ENCODE measurements at places on chromosomes 16 and 17.

DNA sequence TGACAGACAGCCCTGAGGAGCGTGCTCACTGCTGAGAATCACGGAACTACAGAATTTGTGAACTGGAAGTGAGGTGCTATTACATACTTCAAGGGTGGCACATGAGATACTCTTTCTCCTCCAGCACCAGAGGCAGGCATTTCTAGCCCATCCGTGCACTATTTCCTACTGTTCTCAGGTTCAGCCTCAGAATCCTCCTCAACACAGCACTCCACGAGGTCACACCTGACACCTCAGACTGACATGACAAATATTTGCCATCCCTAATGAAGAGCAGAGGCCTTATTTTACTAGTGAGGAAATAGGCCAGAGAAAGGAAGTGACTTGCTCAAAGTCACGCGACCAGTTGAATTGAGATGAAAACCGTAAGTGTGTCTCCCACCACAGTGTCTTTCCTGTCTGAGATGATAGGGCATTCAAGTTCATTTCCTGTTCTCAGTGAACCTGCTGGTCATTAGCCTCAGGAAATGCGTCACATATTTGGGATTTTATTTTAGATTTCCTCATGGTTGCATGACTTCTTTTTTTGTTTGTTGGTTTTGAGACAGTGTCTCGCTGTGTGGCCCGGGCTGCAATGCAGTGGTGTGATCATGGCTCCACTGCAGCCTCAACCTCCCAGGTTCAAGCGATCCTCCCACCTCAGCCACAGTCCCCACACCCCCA lies 23.6 kb downstream of the SEZ6 start:
- DNase-seq = no peak

GRCh38 chr16:1458336-1458976 lies 14.1 kb upstream of the CCDC154 start:
- DNase-seq = no peak

DNA sequence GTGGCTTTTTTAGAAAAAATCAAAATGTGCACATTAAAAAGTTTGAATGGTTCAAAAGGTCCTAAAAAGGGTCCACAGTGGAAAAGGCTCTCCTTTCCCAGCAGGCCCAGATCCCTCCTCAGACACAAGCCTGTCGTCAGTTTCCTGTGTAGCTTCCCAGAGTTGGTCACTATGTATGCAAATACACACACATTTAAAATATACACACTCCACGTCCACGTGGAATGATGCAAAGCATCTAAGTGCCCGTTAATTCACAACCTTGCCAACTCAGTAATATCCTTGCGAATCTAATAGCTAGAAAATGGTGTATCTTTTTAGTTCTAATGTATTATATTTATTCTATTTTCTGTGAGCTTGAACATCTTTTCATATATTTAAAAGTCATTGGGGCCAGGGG lies 17.7 kb downstream of the NLRC5 start:
- DNase-seq = no peak

GRCh38 chr17:82070611-82071010 lies 5.0 kb upstream of the DUS1L start:
- DNase-seq = no peak

DNA sequence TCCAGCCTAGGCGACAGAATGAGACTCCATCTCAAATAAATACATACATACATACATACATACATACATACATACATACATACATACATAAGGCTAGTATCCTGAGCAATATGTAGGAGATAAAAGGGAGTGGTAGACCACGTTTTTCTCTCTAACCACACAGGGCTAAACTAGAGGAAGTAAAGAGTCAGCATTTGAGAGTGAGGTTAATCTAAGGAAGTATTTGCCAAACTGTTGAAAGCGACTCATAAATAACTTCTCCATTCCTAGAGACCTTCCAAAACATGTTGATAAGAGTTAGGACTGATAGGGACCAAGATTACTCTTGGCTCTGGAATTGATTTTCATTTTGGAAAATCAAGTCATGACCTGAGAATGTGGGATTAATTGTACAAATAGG lies 68.9 kb downstream of the NEUROD2 start:
- no peak for DNase-seq

DNA sequence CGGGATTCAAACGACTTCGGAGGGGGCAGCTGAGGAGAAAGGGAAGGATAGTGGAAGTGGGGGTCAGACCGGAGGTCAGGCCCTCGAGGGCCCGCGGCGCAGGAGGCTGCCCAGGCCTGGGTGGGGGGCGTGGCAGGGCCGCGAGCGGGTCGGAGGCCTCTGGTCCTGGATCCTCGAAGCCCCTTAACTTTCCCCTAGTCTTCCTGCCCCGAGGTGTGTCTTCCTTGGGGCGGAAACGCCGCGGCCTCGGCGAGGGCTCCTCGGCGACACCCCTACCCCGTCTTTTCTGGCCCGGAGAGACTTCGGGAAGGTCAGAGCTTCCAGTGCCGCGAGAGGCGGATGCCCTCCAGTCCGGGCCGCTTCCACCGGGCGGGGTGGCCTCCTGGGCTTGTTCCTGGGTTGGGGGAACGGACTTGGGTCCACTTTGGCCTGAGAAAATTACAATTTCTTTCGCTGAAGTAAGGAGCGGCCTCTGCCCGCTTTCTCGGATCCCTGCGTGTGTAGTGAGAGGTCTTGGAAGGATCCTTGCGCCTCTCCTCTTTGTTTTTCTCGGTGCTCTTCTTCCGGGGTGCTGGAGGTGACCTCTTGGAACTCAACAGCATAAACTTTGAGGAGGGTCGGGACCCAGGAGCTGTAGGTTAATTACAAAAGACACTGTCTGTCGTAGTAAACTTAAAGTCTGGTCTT lies 491 bp downstream of the IST1 start:
- DNase-seq = peak; percentile 78

DNA sequence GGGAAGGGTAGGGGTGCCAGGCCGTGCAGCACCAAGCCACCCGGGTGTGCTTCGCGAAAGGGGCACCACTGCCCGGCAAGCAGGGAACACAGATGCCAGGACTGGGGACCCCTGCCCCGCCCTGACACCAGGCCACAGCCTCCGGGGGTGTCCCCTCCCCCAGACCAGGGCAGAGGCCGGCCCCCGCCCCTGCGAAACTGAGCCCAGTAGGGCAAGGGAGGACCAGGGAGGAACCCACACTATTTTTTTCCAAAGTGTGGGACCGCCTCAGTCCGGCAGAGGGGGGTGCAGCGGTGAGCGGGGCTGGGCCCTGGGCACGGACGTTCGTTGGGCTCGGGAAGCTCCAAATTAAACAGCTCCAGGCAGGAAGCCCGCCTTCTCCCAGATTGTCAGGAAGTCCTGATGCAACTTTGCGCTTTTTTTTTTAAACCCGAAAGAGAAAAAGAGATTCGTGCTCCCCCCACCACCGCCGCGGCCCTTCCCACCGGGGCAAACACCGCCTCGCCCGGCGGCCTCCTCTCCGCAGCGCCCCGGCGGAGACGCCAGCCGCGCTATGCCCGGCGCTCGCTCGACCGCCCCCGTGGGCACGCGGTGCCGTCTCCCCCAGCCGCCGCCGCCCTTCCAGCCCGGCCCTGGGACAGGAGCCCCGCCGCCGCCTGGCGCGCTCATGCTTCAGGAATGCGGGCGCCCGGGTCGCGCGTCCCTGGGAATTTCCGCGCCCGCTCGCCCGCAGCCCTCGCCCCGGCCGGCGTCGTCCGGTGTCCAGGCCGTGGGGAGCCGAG lies 755 bp downstream of the PIEZO1 start:
- peak; percentile 73 for DNase-seq

GRCh38 chr16:89759746-89760340 lies 38.5 kb downstream of the ZNF276 start:
- DNase-seq = peak; percentile 47

DNA sequence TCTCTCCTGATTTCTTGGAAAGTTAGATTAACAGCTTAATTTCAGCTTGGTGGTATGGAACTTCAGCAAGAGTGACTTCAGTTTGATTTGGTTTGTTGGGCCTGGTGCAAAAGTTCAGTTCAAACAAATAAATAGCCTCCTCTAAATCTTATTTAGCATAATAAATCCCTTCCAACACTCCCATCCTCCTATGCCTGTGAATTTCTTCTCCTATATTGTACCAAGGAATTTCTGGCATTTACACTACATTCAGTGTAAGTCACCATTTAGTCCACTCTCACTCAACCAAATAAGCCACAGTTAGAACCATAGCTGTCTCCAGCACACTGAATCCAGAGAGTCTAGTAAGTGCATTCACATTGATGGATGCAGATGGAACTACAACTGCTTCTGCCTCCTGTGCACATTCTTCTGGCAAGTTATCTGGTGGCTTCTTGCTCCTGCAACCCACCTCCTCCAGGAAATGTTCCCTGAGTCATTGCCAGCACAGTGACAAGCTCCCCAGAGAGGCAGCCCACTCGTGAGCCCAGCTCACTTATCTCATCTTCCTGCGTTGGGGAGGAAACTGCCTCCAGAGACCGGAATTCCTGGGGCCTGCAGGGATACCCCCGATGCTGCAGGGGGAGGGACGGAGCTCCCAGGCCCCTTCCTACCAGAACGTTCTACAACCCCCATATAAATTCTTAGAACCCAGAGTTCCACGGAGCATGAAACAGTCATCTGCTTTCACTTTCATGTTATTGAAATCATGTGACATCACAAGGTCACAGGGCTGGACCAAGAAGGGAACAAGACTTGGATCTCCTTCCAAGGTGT lies 318.3 kb downstream of the PHKB start:
- DNase-seq = peak; percentile 32

GRCh38 chr17:42918902-42919521 lies 18.4 kb downstream of the G6PC1 start:
- DNase-seq = no peak

DNA sequence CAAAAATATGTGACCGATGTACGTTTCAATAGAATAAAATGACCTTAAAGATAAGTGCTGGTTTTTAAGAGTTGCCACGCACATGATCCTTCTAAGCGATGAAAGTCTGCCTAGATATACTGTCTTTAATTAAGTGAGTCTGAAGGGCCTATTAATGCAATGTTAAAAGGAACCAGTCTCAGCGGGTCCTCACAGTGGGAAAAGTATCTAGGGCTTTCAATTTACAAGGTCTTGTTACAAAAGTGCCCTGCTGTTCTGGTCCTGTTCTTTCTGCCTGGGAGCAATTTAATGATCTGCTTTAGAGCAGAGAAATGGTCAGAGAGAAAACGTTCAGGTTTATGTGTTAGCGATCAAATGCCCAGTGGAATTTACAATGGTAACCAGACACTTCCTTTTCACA lies 864.0 kb downstream of the KCNJ2 start:
- no peak for DNase-seq

GRCh38 chr17:3482852-3483251 lies 7.1 kb downstream of the ASPA start:
- no peak for DNase-seq

GRCh38 chr17:67413388-67413787 lies 36.3 kb downstream of the PITPNC1 start:
- DNase-seq = no peak

GRCh38 chr17:74687886-74688285 lies 24.8 kb downstream of the CD300LF start:
- no peak for DNase-seq

DNA sequence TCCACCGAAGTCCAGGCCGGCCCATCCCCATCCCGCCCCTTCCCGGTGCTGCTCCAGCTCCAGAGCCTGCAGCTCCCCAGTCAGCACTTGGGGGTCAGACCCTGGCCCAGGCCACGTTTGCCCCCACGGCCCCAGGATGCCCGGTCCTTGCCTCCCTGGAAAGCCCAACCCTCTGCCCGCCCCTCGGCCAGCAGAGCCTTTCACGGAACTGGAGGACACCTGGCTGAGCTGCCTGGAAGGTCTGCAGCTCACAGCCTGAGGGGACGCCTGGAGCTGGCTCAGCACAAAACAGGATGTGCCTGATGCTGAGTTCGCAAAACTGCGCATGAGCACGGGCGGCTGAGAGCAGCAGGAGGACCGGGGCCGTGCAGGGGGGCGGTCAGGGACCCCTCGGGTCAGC lies 29.7 kb upstream of the SSTR5 start:
- no peak for DNase-seq

DNA sequence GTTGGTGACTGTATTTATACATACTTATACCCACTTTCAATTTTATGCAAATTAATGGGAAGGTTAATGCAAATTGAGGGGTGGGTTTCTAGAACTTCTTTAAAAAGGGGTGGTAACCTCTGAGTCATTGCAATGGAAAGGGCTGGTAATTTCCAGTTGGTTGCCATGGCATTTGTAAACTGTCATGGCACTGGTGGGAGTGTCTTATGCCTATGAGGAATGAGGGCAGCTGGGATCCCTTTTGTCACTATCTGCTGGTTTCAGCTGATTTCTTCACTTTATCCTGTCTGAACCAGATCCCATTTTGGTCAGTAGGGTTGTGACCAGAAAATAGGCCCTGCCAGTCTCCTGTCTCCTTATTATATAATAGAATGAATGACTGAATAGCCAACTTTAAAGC lies 1006.7 kb upstream of the GOT2 start:
- no peak for DNase-seq

- DNase-seq = peak; percentile 42
These were observed 1.6 kb downstream of the PPY start for GRCh38 chr17:43940630-43941029.

DNA sequence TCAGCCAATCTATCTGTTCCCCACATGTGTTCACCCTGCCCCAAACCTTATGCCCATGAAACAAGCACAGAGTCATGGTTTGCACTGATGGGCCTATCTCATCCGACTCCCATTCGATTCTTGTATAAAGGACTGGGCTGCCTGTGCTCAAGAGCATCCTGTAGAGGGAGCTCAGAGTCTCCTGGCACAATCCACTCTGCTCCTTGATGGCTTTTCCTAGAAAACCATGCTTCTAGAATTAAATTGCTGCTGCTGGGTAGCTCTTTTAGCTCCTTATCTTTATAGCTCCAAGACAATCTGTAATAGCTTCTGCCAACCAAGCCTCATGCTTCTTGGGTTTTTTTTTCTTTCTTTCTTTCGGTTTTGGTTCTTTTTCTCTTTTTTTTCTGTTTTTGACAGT lies 9.7 kb downstream of the ZNF19 start:
- peak; percentile 81 for DNase-seq

DNA sequence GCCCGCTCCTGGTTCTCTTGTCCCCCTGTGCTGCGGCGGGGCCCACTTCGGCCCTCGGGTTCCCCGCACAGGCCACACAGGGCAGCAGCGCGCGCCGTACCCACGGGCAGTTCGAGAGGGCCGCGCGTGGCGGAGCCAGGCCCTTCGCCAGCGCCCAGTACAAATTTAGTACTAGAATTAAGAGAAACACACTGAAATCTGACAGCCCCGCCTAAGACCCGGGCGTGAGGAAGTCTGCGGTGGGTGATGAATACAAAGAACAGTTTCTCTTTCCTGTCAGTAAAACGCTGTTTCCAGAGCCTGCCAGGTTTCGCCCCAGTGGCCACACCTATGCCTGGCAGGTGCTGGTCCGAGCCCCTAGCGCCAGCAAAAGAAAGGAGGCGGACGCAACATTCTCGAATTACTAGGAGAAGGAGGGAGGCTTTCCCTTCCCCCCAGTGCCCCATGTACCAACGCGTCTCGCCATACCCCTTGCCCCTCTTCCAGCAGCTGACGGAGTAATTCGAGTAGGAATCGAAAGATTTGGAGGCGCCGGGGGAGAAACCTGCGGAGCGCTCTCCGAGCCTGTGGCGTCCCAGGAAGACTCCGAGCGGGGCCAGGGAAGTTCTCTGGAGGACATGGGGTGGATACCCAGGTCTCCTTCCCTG lies 591 bp upstream of the SLFN5 start:
- DNase-seq = peak; percentile 44

- no peak for DNase-seq
These were observed 384.1 kb upstream of the CCL2 start for GRCh38 chr17:33870936-33871335.

All from erythroblast (primary cell).